ENCODE measurements at places on chromosomes 1 and 21.

DNA sequence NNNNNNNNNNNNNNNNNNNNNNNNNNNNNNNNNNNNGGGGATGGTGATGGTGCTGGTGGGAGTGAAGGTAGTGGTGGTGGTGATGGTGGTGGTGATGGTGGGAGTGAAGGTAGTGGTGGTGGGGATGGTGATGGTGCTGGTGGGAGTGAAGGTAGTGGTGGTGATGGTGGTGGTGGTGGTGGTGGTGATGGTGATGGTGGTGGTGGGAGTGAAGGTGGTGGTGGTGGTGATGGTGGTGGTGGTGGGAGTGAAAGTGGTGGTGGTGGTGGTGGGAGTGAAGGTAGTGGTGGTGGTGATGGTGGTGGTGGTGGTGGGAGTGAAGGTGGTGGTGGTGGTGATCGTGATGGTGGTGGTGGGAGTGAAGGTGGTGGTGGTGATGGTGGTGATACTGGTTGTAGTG, 93.6 kb downstream of the CRYAA start:
- DNase-seq, result no peak

GRCh38 chr21:39980241-39980820, 113.1 kb downstream of the PCP4 start:
- DNase-seq, result no peak

- no peak for DNase-seq
Measured at GRCh38 chr21:30200000-30200399, 15.9 kb downstream of the CLDN8 start.

- peak; percentile 99 for DNase-seq
Measured at GRCh38 chr1:23369335-23370013, at the start of gene ZNF436. Gene ZNF436, minus strand, starts transcription at chr1:23369836. Its CDS starts 1,831 bp downstream, at chr1:23368005.

DNA sequence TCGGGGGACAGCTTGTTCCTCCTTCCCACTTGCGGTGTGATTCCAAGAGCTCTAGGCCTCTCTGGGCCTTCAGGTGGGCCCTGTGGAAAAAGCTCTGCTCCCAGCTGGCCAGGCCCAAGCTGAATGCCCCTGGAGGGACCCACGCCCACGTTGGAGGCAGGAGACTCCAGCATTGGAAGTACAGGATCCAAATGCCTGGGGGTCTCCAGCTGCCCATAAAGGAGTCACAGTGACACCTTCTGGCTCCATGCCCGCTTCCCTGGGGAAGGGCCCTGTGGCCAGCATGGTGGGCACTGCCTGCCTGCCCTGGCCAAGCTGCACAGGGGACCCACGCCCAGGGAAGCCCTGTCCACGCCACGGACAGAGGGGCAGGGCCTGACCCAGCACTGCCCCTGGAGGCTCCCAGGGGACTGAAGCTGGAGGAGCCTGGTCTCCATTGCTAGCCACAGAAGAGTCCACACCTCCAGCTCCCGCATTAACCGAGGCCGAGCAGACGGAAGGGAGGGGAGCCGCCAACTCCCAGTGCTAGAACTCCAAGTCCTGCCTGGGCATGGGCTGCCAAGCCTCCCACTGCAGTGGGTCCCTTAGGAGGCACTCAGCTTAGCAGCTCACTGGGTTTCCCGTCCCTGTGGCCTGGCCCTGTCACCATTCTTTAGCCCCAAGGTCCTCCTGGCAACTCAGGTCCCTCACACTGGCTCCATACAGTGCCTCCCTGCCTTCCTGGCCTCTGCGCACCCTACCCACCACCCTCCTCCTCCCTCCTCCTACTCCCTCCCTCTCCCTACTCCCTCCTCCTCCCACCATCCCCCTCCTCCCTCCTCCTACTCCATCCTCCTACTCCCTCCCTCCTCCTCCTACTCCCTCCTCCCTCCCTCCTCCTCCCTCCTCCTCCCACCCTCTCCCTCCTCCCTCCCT, 41.9 kb downstream of the WNT9A start:
- no peak for DNase-seq

- no peak for DNase-seq
Measured at GRCh38 chr1:244710474-244711062, 57.6 kb downstream of the DESI2 start.

- peak; percentile 72 for DNase-seq
Measured at GRCh38 chr1:9069326-9070100, at the start of gene SLC2A5. Gene SLC2A5, minus strand, starts transcription at chr1:9069635. Its CDS starts 99 bp downstream, at chr1:9069536.

- no peak for DNase-seq
Measured at GRCh38 chr21:37358397-37358796, 8.2 kb upstream of the DYRK1A start.

- no peak for DNase-seq
Measured at GRCh38 chr1:17437260-17437579, 2.3 kb downstream of the RCC2 start.

DNA sequence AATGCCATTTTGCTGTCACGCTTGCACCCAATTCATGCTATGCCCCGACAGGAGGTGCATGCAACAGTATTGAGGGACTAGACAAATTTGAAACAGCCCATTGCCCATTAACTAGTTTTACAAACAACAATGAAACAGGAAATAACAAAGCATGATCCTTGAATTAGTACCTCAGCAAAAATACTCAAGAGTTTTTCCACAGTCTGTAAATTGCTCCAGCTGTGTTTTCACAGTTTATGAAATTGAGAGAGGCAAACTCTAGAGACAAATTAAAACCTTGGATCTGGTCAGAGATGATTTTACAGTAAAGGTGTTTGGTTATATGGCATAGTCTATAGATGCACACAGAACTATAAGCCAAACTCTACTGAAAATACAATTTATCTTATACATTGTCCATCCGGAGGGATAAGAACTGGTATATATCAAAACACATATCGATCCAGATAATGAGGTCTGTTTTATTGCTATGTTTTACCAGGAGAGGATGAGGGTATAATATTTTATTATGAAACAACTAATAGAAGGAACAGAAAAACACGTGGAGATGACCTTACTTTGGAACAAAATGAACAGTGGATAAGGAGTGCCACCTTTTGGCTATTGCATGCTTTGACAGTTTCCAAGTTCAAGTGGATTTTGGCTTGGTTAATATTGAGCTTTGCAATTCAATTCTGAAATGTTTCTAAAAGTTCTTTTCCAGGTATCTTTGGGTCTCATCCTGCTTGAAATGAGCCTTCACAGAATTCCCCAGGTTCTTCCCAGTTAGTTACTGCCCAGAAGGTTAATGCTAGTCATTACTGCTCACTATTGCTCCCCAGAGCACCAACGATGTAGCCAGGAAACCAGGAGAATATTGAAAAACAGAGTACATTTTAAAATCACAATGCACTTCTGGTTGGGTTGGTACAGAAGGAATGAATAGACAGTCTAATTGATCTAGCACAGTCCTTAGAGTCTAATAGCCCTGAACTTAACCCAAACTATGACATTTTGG, 45.7 kb downstream of the ZC3H11B start:
- DNase-seq, result peak; percentile 63

DNA sequence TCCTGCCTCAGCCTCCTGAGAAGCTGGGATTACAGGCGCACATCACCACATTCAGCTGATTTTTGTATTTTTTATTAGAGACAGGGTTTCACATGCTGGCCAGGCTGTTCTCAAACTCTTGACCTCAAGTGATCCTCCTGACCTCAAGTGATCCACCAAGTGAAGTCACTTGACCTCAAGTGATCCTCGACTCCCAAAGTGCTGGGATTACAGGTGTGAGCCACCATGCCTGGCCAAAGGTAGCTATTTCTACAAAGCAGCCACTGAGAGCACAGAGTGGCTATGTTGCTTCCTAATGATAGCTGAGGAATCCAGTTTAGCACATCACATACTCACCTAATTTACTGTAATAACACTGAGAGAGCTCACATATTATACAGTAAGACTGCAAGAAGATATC, 44.8 kb upstream of the CPLANE2 start:
- no peak for DNase-seq

DNA sequence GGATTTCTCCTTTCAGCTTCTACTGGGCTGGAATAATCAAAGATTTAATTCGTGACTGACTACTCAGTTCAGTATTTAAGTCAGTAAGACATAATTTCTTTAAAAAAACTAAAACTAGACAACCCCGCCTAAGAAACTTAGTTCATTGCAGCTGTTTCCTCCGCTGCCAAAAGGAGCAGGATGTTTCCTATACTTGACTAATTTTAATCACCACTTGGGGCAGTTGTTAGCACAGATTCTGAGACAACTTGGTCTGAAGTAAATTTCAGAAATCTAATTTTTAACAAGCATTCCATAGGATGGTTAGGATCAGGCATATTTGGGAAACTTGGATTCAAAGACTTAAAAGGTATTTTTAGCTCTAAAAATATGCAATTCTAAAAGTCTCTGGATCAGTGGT, 34.0 kb downstream of the EPRS1 start:
- no peak for DNase-seq

- DNase-seq, result no peak
Measured at GRCh38 chr1:212247179-212247721, 38.0 kb upstream of the PPP2R5A start.

GRCh38 chr1:94017155-94017829, 103.7 kb downstream of the ABCA4 start:
- no peak for DNase-seq

- DNase-seq, result peak; percentile 78
Measured at GRCh38 chr1:110155878-110156522, 5.7 kb downstream of the SLC6A17 start.

GRCh38 chr21:36183144-36183795, 26.6 kb downstream of the DOP1B start:
- DNase-seq, result no peak

DNA sequence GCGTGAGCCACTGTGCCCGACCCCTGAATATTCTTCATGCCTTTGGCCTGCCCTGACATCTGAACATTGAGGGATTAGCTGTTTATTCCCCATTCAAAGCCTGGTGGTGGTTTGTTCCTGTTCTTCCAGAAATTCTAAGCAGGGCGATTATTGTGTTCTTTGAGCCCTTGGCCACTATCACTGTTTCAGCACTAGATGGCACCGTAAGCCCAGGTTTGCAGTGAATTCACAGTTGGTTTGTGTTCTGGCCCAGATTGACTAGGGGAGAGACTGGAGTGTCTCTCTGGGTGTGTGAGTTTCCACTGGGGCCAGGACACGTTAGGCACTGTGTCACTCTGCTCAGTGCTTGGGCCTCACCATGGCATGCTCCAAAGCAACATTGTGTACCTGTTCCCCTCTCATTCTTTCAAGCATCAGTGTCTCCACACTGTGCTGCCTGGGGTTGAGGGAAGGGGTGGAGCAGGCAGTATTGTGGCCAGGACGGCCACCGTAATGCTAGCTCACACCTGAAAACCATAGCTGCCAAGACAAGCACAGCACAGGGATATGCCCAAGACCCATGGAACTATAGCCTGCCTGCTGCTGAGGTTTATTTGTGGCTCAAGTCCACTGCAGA, 52.7 kb downstream of the PKN2 start:
- DNase-seq, result peak; percentile 69

GRCh38 chr1:29628190-29628589, 391.9 kb downstream of the PTPRU start:
- DNase-seq, result no peak
